ENCODE measurements at places on chromosomes 3 and 15.

GRCh38 chr3:52403955-52404354 is 40.9 kb downstream of the SEMA3G start:
- no peak for DNase-seq

- no peak for DNase-seq
These were observed 34.3 kb downstream of the ZMAT3 start for GRCh38 chr3:179037351-179037750.

- DNase-seq: no peak
These were observed 324.8 kb upstream of the TBL1XR1 start for GRCh38 chr3:177522051-177522450.

- no peak for DNase-seq
These were observed 5.0 kb upstream of the P2RY14 start for GRCh38 chr3:151283387-151283786.

DNA sequence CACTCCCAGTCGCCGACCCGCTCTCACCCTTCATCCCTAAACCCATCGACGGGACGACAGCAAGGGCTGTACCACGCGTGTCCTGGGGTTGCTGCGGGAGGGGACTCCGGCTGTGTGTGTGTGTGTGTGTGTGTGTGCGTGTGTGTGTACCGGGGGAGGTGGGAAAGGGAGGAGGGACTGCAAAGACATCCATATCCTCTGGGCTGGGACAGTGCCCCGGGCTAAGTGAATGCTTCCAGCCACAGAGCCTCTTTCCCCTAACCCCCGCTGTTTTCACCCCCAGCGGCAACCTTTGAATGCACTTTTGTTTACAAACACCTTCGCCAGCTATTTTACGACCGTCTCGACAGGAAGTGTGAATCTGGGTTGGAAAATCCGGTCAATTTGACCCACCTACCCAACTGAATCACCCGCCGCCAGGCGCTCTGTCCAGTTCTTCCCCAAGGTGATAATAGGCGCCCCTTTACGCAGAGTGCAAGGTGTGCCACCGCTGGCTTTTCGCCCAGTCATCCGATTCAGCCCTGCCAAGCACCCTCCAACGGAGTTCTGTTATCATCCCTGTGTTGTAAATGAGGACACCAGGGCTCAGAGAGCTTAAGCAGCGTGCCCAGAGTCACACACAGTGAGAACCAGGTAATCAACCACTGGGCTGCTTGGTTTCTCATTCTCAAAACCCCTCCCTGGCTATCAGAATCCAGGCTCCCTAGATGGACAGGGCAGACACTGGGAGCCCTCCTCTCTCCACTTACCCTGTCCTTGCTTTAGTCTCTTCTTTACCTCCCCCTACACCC is 739 bp upstream of the AMOTL2 start:
- no peak for DNase-seq

- DNase-seq: no peak
These were observed 5.4 kb upstream of the LMAN1L start for GRCh38 chr15:74807282-74807681.

DNA sequence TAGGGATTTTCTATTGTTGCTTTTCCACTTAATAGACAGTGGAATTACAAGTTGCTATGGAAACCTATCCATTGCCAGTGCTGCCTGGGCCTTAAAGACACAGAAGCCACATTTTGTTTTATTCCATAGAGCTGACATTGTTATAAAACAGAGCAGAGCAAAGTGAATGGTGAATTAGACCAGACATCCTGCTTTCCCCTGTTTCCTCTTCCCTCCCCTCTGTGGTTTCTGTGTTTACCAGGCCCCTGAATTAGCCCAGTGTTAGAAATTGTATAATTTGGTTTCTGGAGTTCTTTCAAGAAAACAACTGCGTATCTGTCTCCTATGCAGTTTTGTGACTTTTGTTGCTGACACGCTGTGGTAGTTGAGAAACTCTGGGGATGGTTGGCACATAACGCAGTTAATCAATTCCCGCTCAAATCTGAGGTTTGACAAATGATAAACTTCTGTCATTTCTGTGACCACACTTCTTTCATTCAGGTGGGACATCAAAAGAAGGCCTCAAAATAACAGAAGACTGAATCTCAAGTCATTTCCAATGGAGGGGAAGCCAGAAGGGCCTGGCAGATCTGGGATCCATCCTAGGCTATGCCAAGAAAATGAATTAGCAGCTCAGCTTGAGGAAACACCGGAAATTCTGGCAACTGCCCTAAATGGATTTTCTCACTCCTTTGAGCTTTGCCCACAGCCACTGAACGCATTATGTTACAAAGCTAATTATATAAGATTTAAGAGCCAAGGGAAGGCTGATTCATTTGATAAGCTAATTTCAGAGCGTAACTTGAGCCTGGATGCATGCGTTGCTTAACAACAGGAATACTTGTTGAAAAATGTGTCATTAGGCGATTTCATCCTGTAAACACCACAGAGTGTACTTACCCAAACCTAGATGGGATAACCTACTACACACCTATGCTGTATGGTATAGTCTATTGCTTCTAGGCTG is 46.9 kb downstream of the NR1D2 start:
- DNase-seq: peak; percentile 33

DNA sequence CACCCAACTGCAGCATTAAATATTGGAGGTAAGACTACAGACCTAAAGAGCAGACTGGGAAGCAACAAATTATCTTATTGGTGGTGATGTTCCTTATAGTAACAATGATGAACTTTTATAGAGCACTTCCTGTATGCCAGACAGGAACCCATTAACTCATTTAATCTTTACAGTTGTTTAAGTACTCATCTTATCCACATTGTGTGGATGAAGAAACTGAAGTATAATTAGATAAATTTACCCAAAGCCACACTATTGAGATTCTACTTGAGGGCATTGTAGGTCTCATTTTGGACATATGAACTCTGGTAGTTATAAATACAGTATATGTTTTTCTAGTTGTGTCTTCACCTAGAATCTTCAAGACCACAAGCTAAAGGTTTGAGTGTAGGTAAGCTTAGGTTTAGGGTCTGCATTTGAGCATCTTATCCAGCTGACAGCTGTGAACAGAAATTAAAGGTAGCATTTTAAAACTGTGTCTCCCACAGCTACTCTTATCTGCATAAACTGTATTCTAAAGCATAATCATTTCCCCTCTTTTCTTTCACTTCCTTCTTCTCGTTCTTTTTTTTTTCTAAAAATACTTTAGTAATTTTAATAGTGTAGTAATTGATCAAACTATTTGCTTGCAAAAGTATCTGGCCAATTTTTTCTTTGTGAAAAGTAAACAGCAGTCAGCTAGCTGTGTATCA is 138.2 kb downstream of the UBE2E2 start:
- no peak for DNase-seq

- DNase-seq: no peak
These were observed 47.2 kb downstream of the WHAMM start for GRCh38 chr15:82856397-82857170.

DNA sequence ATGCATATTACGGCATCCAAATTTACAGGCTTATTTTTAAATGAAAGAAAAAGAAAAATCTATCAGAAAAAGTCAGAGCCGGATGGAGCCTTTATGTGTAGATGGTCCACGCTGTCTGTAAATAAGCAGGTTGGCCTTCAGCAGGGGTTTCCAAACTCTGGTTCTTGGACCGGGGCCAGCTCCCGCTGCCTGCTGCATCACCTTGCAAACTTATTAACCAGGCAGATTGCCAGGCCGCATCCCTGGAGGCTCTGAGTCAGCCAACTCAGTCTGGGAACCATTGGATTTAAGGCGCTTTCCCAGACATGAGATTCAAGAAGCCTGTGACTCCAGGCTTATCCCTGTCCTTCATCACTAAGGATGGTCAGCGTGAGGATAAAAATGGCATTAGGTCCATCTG is 212.4 kb downstream of the OPA1 start:
- DNase-seq: peak; percentile 99

DNA sequence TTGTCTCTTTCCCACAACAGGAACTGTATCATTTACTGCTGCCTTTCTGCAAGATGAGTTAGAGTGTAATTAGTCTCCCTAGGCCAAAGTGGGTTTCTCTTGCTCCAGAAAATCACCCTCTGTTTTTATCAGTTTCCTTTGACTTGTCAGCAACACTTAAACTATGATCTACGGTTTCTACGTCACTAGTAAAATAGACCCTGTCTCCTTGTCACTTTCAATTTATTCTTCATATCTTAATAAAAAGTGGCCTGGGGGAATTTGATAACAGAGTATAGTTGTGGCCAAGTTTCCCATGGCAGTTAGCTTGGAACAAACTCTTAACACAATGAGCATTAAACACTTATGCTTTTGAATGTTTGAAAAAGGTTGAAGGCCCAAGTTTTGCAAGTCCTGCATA is 79.6 kb downstream of the CGNL1 start:
- no peak for DNase-seq

GRCh38 chr3:11072631-11073030 is 80.1 kb downstream of the SLC6A1 start:
- DNase-seq: no peak

- no peak for DNase-seq
These were observed 692 bp downstream of the SCAANT1 start for GRCh38 chr3:63911509-63911872.

DNA sequence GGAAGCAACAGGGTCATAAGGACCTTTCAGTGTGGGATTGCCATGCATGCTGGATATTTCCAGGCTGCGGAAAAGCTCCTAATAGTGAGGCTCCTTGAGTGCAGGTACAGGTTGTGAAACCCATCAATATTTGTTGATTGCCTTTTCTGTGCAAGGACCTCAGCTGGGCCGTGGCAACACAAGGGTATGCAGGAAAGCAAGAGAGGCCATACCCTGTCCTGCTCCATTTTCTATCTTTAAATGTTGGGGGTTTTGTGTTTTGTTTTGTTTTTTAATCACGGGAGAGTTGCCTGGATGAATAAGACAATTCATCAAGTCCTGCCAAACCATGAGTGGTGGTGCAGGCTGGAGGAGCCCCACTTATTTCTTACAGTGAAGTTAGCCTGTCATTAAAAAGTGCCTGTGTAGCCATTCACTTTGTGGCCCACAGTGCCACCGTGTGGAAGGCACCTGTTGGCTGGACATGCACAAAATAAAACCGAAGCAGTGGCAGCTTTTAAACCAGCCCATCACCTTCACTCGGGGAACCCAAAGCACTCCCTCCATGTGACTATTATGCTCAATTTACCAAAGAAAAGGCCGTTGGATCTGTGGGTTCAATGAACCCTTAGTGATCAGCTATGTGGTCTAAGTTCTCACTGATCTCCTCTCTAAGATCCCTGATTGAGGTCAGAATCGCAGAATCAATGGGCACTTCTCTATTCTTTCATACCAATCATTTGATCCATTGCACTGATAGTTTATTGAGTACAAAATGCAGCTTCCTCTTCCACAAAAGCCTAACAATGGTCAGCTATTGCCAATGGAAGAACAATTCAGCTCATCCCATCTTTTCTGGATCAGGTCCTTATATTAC is 42.2 kb downstream of the CLDN18 start:
- DNase-seq: peak; percentile 52

- DNase-seq: no peak
These were observed 128.9 kb upstream of the BHLHE40 start for GRCh38 chr3:4850211-4850927.

- no peak for DNase-seq
These were observed 2.5 kb downstream of the KLF13 start for GRCh38 chr15:31328969-31329639.

DNA sequence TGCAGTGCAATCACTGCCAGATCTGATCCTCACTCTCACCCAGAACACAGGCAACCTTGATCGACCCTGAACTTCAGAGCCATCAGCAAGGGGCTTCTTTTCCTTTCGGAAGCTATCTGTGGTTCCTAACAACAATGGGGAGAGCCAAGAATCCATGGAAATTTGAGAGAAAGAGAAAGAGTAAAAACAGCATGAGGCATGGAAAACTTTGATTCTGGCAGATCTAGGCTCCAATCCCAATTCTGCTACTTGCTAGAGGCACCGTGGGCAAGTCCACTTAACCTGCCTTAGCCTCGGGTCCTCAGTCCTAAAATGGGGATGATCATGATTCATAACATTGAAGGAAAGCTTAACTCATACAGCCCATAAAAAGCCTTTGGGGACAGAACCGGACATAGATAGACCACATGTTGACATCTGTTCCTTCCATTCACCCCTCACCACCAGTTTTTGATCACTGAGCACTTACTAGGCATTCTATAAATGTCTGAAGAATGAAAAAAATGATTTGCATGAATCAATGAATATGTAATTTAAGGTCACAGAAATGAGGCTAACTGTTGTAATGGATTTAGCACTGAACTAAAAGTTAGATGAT is 605.7 kb upstream of the CFAP20DC start:
- no peak for DNase-seq

GRCh38 chr3:16511681-16512434 is 1.6 kb downstream of the RFTN1 start:
- no peak for DNase-seq

DNA sequence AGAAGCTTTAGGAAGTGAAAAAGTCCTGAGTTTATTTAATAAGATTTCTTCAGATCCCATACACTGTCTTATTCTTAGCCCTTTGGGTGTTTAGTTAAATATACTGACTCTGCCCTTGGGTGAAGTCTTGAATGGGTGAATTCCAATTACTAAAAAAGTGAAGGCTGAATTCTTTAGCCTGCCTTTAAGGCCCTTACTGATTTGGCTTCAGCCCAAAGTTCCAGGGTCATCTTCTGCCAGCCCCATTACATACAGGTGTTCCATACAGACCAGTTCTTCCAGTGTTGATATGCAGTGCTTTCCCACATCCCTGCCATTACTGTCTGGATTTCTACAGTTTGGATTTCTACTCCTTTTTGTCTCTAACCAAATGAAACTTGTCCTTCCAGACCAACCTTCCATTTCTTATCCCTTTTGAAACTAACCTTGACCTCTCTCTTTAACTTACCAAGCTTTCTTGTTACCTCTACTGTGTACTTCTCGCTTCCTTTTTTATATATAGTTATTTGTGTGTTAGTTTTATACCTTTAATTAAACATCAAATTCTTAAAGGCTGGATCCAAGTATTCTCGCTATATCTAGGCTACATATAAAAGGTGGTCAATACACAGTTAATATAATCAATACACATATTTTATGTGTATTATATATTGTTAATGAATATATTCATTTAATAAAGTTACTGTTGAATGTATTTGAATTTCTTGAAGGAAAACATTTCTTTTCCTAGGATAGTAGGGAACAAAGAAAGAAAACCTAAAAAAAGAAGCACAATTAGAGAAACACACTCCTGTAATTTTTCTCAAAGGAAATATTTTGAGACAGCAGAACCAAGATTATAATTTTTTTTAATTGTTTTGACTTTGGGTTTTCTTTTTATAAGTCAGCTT is 15.0 kb downstream of the MBNL1 start:
- DNase-seq: no peak

DNA sequence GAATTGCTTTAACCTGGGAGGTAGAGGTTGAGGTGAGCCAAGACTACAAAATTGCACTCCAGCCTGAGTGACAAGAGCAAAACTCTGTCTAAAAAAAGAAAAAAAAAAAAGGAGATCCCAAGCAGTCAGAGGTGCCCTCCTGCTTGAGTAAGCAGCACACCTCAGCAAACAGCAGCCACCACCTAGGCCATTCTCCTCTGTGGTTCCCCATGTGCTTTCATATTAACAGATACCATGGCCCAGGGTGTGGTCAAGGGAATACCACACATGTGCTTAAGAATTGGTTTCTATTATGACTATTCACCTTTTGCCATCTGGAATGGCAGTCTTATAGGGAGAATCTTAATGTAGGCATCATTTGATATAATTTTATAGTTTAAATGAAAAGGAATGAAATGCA is 24.7 kb upstream of the CSPG5 start:
- DNase-seq: no peak

Measured in BE2C (cell line).